ENCODE measurements at places on chromosomes 4 and X.

- DNase-seq = no peak
Observed at GRCh38 chrX:3280706-3281105, 65.7 kb downstream of the MXRA5 start.

DNA sequence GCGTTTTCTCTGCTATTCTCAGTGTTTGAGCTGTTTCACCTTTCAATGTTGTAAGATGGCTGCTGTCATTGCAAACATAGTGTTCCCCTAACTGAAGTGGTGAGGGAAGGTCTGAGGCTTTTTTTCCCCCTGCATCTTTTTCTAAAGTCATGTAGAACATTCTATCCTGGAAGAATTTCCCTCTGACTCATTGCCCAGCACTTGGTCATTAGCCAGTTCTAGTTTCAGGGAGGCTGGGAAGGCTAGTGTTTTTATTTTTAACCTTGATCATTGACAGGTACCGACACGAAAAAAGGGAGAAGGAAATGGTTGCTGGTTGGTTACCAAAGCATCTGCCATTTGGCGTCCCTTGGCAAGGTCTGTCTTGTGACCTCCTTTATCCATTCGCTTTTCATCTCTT lies 6.6 kb downstream of the LANCL3 start:
- DNase-seq = no peak

- DNase-seq = no peak
Observed at GRCh38 chr4:18441676-18442075, 420.1 kb upstream of the LCORL start.

GRCh38 chrX:34631479-34632220 lies 25.4 kb downstream of the TMEM47 start:
- no peak for DNase-seq

DNA sequence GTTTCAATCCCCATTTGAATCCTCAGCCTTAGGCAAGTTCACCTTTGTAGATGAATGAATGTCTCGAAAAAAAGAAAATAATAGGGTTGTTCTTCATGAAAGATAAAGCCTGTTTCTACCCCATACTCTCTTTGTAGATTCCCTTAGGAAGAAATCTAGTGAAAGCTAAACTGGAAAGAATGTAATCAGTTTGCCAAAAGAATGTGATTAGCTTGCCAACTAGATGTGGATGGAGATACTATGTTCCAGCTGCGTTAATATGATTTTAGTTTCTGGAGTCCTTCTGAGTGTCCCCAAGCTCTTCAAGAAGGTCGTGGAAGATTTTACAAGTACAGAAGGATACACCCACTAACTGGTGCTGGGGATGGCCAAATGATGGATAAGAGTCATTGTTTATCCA lies 162.3 kb upstream of the EDNRA start:
- peak; percentile 10 for DNase-seq

- DNase-seq = peak; percentile 10
Observed at GRCh38 chrX:134764202-134764785, 106.0 kb upstream of the PLAC1 start.

DNA sequence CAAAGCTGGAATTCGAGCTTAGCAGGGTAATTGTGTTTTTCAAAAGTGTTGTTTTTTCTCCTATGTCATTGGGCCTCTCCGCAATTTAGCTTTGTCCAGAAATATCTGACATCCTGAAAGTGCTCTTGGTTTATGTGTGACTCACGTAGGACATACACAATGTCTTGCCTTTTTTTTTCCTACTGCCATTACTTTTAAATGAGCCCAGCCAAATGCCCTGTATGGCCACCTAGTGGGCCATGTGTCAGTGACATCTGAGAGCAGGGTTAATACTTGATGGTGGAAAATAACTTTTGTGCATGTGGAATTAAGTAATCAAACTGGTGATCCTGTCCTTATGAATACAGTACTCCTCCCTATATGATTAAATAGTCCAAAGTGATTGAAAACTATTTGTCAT lies 1411.1 kb upstream of the TENM3 start:
- DNase-seq = no peak

GRCh38 chrX:20418379-20419150 lies 151.9 kb upstream of the RPS6KA3 start:
- DNase-seq = no peak

DNA sequence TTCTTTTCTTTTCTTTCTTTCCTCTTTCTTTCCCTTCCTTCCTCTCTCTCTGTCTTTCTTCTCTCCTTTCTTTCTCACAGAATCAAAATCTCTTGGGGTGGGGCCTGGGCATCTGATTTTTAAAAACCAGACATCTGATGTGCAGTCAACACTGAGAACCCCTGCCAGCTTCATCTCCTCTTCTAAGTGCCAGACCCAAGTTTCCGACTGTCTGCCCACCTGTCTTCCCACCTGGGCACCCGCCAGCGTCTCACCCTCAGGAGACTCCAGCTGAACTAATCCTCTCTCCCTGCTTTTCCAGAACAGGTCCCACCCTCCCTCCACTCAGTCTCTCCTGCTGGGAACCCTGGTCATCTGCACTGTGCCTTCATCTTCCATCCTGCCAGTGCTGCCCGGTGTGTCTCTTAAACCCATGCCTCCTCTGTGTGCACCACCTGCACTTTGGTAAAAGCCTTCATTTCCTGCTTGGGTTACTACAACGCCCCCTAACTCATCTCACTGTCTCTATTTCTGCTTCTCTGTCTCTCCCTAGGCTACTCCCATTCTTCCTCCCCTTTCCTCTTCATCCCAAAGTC lies 2.8 kb downstream of the SOD3 start:
- no peak for DNase-seq

DNA sequence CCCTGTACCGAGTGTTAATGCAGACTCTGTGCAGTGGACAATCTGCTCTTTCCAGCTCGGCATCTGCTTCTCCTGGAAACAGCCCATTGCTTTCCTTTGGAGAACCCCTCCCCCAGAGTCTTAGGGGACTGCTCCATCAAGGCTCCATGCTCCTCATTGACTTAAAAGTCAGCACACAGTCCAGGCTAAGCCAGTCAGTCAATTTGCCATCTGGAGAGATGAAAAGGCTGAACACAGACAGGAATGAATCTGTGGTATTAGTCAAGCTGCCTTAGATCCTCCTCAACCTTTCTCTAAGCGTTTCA lies 20.3 kb downstream of the ATP8A1 start:
- no peak for DNase-seq

DNA sequence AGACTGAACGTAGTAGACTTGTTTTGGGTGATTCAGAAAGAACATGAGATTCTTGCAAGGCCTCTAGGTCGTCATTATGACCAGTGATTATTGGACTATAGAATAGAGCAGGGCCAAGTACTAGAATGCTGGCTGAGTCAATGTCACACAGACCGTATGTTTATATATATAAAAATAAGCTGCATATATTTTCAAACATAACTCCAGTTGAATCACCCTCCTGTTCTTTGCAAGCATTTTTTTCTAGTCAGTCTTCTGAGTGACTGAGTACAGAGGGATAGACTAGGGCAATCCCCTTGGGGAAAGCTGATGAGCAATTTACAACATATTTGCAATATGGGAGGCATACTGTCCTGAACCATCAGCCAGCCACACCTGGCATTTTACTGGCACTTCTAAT lies 48.4 kb upstream of the PRPS1 start:
- no peak for DNase-seq

DNA sequence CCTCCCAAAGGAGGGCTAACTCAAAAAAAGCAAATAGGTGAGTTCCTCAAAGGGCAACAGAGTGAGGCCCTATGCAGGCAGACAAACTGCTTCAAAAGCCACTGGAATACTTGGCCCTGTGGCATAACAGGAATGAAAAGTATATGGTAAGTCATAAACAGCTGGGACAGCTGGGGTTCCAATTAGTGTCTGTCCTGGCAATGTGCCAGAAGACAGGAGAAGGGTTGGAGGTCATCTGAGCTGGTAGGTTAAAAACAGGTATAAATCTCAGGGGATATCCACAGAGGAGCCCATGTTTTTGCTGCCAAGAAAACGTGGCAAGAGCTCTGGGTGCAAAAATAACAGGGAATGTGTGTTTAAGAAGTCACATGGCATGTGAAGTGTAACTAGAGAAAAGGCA lies 111.6 kb downstream of the APOOL start:
- DNase-seq = no peak

- DNase-seq = no peak
Observed at GRCh38 chr4:16694884-16695276, 203.6 kb downstream of the LDB2 start.

DNA sequence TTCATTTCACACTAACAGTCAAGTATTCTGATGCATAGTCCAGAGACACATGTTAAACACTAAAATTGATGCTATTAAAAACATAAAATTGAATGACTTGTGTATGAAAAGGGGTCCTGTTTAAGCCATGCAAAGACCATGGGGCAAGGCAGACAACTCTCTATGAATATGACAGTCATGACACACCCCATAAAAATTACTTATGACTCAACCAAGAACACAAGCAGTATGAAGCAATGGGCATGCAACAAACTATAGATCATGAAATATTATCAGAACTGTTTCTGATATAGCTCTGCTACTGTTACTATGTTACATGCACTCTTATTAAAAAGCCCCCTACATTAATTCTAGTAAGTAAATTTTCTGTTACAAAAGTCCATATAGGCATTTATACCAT lies 57.5 kb upstream of the ZCCHC13 start:
- no peak for DNase-seq

Measured in AG08396 (cell line).